ENCODE measurements at places on chromosomes 16 and 17.

DNA sequence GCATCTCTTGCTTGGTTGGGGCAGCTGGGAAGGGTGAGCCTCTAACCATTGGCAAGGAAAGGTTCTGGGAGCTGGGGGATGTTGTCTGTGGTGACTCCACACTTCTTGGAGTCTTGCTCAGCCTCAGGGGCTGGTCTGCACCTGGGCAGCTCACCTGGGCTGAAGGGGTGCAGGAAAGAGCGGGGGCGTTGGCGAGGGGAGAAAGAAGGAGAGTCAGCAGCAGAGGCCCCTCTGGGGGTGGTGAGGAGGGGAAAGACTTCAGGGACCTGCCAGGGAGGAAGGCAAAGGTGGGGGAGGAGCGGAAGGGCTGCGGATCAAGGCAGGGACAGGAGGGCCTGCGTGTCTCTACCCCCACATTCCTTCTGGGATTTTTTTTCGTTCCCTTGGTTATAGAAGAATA lies 47.7 kb downstream of the CCDC42 start:
- no peak for DNase-seq

GRCh38 chr16:21647562-21648164 lies 4.7 kb downstream of the IGSF6 start:
- no peak for DNase-seq

GRCh38 chr17:182050-182751 lies 751 bp upstream of the DOC2B start:
- no peak for DNase-seq

DNA sequence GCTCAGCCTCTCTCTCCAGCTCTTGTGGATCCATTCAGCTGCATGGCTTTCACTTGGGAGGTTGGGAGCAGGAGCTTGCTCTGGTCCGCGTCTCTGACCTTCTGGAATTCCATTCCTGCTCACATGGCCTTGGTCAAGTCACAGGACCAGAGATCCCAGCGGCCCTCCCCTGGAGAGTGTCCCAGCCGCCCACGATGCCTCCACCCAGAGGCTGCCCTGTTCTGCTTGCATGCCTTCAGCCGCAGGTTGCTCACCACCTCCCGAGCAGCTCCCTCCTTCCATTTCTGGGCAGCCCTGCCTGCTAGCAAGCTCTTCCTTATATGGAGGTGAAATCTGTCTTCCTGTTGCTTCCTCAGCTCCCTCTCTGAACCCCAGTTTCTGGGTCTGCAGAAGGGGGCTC lies 32.6 kb downstream of the RAI1 start:
- DNase-seq = no peak

GRCh38 chr17:28385037-28385400 lies 13.5 kb downstream of the SARM1 start:
- DNase-seq = no peak

- peak; percentile 90 for DNase-seq
Measured at GRCh38 chr17:72392056-72393010, 271.5 kb downstream of the SOX9 start.

DNA sequence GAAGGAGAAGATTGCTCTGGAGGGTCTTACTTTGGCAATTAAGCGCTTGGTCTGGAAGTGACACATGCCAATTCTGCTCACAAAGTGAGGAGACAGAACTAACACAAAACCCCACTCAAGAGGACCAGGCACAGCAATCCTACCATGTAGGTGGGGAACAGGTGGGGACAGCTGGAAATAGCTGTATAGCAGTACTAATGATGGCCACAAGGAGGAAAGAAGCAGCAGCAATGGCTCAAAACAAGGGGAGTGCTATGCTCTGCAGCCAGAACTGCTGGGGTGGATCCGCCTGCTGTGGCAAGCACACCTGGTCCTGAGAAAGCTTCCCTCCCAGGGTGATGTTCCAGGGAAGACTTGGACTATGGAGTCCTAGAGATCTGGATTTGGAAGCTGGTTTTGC lies 17.0 kb upstream of the TMEM132E start:
- DNase-seq = no peak

- no peak for DNase-seq
Measured at GRCh38 chr17:31525801-31526549, 134.5 kb downstream of the RAB11FIP4 start.

GRCh38 chr16:79592186-79592585 lies 8.4 kb downstream of the MAF start:
- DNase-seq = no peak

- no peak for DNase-seq
Measured at GRCh38 chr16:60217787-60218186, 1483.7 kb upstream of the GOT2 start.

DNA sequence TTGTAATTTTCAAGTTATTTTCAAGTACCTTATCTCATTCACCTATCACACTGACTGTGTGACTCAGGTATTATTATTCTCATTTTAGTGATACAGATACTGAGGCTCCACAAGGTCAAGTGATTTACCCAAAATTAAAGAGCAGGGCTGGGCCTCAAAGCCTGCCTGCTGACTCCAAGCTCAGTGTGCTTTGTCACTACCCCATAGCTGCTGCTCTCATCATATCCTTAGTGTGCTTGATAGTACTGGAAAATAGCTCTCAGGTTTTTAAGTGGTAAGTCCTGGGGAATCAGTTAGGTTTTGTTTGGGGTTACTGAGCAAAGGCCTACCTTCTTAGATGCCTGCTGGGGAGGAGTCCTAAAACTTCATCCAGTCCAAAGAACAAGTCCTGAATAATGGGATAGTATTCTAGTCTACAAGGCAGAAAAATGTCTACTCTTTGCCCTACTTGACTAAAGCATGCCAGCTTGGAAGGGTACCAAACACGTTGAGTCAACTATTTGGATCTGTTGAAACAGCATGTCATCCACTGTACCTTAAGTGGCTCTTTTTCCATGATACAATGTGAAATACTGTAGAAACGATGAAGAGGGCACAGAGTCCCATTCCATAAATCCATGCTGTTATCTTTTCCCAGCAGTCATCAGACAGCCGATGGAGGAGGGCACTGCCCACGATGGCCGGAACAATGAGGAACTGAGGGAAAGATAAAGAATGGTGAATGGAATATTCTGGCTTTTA lies 10.7 kb downstream of the MMD start:
- DNase-seq = peak; percentile 86

GRCh38 chr17:76720941-76721340 lies 5.5 kb downstream of the JMJD6 start:
- no peak for DNase-seq

DNA sequence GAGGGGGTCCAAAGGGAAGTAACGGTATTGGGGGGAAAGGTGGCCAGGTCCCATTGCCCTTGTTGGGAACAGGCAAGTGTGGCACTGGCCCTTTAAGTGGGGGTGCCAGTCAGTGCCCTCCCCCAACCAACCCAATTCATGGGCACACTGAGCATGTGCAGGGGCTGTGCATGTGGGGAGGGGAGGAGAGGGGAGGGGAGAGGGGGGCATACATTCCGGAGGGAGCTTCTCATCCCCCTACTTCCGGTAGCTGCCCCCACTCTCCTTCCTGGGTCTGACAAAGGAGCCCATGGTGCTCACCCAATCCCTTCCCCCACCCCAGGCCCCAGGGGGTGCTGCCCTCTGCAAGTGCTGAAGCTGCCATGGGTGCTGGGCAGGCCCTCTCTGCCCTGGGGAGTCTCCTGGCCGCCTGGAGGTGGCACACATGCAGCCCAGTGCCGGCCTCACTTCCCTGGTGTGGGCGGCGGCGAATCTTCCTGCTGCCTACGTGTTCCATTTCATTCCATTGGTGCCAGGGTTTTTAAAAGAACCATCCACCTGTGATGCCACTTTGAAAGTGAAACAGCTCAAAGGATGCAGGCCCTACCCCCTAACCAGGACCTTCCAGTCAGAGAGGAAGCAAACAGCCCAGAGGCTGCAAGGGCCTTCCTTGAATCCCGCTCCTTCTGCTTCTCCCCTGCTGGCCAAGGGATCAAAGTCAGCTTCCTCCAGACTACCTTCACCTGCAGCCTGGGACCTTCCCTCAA lies 11.0 kb downstream of the HEXIM2 start:
- peak; percentile 89 for DNase-seq

Data from fibroblast of gingiva (primary cell).